ENCODE measurements at places on chromosomes 12 and 14. TPM values are rescaled to one million over a fixed set of nuclear protein-coding genes. Genes with fewer than 3 reads are reported as not detected.

DNA sequence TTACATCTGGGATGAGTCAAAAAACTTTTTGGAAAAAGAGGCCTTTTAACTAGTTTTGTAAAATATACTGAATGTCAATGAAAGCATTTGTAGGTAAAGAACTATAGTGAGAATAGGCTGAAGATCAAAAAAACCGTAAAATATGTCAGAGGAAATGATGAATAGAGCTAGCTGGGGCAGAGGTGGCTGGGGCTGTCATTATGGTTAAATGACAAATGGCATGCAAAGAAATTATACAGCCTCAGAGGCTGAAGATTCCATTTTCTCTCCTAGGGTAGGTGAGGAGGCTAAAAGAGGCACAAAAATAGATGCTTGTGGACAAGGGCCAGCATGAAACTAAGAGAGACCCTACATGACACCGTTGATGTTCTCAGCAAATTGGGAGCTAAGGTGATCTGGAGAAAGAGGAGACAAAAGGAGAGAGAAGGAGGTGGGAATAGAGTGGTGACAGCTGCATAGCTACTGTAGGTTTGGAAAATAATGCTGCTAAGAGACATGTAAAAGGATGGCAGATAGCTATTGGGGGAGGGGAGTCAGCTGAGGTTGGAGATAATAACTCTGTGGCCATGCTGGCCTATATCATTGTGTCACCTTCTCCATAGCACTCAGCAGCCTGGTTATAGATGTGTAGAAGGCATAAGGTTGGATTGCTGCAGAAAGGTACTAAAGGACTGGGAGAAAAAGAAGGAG lies 63.8 kb downstream of the ABCC9 start:
- no peak overlapping the region for H3K4me3 ChIP-seq
- peaks cover 43% of the 10 kb centered on the region for H3K36me3 ChIP-seq
- H3K4me1 ChIP-seq, result peaks cover 56% of the 10 kb centered on the region
- no peaks in the 10 kb centered on the region for H3K27me3 ChIP-seq

GRCh38 chr14:77046721-77047120 lies 18.2 kb upstream of the IRF2BPL start:
- H3K27me3 ChIP-seq, result no peaks in the 10 kb centered on the region
- H3K4me1 ChIP-seq, result peaks cover 66% of the 10 kb centered on the region
- DNase-seq, result no peak
- no peaks in the 10 kb centered on the region for H3K36me3 ChIP-seq
- no peak overlapping the region for H3K4me3 ChIP-seq
- peak overlapping the region; percentile 100 for H3K27ac ChIP-seq

DNA sequence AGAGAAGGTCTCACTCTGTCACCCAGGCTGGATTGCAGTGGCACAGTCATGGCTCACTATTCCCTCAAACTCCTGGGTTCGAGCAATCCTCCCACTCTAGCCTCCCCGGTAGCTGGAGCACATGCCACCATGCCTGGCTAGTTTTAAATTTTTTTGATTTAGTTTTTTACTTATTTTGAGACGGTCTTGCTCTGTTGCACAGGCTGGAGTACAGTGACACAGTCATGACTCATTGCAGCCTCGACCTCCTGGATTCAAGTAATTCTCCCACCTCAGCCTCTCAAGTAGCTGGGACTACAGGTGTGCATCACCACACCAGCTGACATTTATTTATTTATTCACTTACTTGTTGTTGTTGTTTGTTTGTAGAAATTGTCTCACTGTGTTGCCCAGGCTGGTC lies 22.2 kb upstream of the DIP2B start:
- no peaks in the 10 kb centered on the region for H3K27me3 ChIP-seq
- no peak for DNase-seq
- H3K36me3 ChIP-seq, result peaks cover 16% of the 10 kb centered on the region
- no peaks in the 10 kb centered on the region for H3K4me1 ChIP-seq
- no peak overlapping the region for H3K4me3 ChIP-seq

DNA sequence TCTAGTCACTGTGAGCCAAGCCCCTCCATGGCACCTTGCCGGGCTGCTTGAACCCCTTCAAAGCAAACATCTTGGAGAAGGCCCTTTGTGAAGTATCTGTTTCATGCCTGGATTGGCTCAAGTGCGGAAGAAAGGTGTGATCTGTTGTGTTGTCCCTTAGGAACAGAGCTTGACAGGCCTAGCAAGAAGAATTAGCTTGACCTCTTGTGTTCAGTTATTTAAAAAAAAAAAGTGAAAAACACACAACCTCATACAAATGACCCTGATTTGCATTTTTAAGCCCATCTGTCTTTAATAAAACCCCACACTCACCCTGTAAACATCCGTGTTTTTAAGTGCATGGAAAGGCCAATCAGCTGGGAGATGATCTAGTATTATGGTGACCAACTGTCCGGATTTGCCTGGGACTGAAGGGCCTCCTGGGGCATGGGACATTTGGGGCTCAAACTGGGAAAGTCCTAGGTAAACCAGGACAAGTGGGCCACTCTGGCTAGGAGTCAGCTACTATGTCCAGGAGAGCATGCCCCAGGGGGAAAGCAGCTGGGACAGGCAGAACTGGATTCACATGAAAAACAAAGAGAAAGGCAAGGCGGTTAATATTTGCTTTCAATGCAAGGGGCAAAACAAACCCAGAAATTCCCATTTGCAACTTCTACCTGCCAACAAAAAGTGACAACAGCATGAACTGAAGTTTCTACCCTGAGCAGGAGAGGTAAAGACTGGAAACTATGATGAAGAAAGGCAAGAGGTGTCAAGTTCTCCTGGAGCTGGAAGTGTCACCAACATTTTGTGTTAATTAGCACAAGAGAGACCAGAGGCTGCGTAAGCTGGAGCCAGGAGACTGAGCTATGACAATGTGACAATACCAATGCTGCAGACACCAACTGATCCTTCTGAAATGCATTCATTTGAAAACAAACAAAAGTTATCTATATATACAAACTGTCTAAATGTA lies 78.6 kb downstream of the CLMN start:
- H3K4me1 ChIP-seq, result peaks cover 18% of the 10 kb centered on the region
- H3K4me3 ChIP-seq, result no peak overlapping the region
- no peaks in the 10 kb centered on the region for H3K36me3 ChIP-seq
- no peaks in the 10 kb centered on the region for H3K27me3 ChIP-seq
- no peak for DNase-seq

- no peaks in the 10 kb centered on the region for H3K4me1 ChIP-seq
- no peak overlapping the region for H3K4me3 ChIP-seq
- no peaks in the 10 kb centered on the region for H3K27me3 ChIP-seq
- H3K27ac ChIP-seq, result no peak overlapping the region
Measured at GRCh38 chr14:29161593-29161992, 395.0 kb downstream of the FOXG1 start.

Gene UNC79
- 0.25 TPM for total RNA-seq

Gene ASPG
- total RNA-seq, result 27.1 TPM

Gene OLR1
- 0.55 TPM for total RNA-seq

Gene TAPBPL
- 16.4 TPM for total RNA-seq

Data from left ventricle myocardium inferior (tissue), 1 donor.